ENCODE measurements at places on chromosomes 3 and 15.

- peak; percentile 90 for DNase-seq
Measured at GRCh38 chr15:87287156-87287555, 969.4 kb downstream of the NTRK3 start.

- DNase-seq: peak; percentile 41
Measured at GRCh38 chr3:197454014-197454413, 101.8 kb downstream of the BDH1 start.

DNA sequence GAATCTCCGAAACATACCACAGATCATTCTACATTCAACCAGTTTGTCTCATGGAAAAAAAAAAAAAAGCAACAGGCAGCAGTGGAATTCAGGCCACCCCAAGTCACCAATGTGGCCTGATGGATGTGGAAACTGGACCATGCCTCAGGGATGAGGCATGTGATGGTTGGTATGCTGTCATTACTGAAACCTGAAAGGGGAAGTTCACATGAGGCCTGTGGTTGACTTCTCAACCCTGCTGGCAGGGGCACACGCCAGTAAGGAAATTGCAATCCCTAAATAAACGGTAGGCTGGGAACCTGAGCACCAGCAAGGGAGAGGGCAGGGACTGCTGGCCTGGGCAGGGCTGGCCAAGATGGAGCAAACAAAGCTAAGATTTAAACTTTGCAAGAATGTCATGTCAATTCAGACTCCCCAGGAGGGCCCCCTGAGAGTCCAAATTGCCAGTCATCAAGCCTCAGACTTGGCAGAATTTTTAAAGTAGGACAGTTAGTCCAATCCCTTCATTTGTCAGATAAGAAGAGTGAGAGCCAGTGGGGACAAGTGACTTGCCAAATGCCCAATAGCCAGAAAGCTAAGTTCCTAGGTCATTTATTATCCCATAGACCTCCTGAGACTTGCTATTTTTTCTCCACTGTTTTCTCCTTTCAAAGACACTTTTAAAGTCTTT lies 310.4 kb downstream of the ERC2 start:
- peak; percentile 92 for DNase-seq

GRCh38 chr3:5918626-5919025 lies 731.1 kb downstream of the EDEM1 start:
- DNase-seq: no peak

GRCh38 chr3:48047841-48048464 lies 31.7 kb upstream of the MAP4 start:
- peak; percentile 49 for DNase-seq

Data from HT1080 (cell line).